Right cardiac atrium (tissue), 5 donors: ENCODE measurements at places on chromosomes 11 and 22. TPM values are rescaled to one million over a fixed set of nuclear protein-coding genes. Genes with fewer than 3 reads are reported as not detected.

The CSF2RB gene
- total RNA-seq: 2.6 TPM

The P2RY6 gene
- 2.1 TPM for total RNA-seq

The SMPD1 gene
- total RNA-seq: 63.5 TPM

- DNase-seq: no peak
Observed at GRCh38 chr11:95469258-95469657, 238.3 kb upstream of the SESN3 start.

DNA sequence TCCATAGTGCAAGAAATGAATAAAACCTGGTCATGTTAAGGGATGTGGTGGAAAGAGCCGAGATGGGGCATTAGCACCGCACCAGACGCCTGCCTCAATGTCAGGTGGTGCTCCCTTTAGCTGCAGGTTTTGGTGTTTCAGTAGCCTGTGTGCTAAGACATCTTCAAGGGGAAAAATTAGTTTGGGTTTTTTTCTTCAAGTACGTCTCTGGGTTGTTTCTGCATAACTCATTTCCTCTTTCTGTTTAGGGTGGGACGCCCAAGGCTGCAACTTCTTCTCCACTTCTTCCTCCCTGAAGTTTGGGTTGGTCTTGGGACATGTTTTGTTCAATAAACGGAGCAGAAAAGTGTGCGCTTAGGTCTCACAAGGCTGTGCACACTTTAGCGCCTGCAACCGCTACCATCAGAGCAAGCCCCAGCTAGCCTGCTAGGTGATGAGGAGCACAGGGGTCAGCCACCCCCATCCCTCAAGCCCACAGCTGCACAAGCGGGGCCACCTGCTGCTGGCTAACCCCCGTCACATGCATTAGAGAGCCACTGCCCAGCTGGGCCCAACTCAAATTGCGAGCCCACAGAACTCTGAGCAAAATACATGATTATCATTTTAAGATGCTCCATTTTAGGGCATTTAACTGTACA is 1495.7 kb downstream of the TBC1D22A start:
- DNase-seq: no peak
